ENCODE measurements at places on chromosomes 6 and 20. TPM values are rescaled to one million over a fixed set of nuclear protein-coding genes. Genes with fewer than 3 reads are reported as not detected.

The LCA5 gene
- polyA plus RNA-seq, result 13.2 TPM

The SAMD5 gene
- 14.5 TPM for polyA plus RNA-seq

The RAD21L1 gene
- not detected for polyA plus RNA-seq

The ADAT2 gene
- polyA plus RNA-seq, result 3.3 TPM

The SERPINB6 gene
- polyA plus RNA-seq, result 1.9 TPM

The IPCEF1 gene
- polyA plus RNA-seq, result 3.9 TPM

Data from neural cell (in vitro differentiated cells).